H1 (cell line): ENCODE measurements at places on chromosomes 12 and 14. TPM values are rescaled to one million over a fixed set of nuclear protein-coding genes. Genes with fewer than 3 reads are reported as not detected.

DNA sequence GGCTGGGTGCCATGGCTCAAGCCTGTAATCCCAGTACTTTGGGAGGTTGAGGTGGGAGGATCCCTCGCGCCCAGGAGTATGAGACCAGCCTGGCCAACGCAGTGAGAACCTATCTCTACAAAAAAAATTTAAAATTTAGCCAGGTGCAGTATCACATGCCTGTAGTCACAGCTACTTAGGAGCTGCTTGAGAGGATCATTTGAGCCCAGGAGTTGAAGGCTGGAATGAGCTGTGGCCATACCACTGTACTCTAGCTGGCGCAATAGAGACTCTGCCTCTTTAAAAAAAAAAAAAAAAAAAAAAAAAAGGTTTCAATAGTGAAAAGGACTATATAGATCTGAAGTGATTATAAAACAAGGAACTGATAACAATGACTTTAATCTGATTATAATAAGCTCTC lies 13.5 kb downstream of the PSMA3 start:
- H3K4me1 ChIP-seq: no peaks in the 10 kb centered on the region
- H3K27ac ChIP-seq: no peak overlapping the region
- H3K27me3 ChIP-seq: no peaks in the 10 kb centered on the region

Gene TAS2R20
- total RNA-seq: 0.54 and 0.71 TPM in 2 replicates

GRCh38 chr12:639566-639965 lies 23.7 kb downstream of the NINJ2 start:
- no peaks in the 10 kb centered on the region for H3K36me3 ChIP-seq
- H3K27ac ChIP-seq: no peak overlapping the region
- H3K27me3 ChIP-seq: no peaks in the 10 kb centered on the region
- no peak for DNase-seq

GRCh38 chr14:63662776-63663175 lies 21.1 kb upstream of the WDR89 start:
- DNase-seq: no peak
- H3K4me1 ChIP-seq: no peaks in the 10 kb centered on the region
- no peak overlapping the region for H3K4me3 ChIP-seq
- no peak overlapping the region for H3K27ac ChIP-seq

DNA sequence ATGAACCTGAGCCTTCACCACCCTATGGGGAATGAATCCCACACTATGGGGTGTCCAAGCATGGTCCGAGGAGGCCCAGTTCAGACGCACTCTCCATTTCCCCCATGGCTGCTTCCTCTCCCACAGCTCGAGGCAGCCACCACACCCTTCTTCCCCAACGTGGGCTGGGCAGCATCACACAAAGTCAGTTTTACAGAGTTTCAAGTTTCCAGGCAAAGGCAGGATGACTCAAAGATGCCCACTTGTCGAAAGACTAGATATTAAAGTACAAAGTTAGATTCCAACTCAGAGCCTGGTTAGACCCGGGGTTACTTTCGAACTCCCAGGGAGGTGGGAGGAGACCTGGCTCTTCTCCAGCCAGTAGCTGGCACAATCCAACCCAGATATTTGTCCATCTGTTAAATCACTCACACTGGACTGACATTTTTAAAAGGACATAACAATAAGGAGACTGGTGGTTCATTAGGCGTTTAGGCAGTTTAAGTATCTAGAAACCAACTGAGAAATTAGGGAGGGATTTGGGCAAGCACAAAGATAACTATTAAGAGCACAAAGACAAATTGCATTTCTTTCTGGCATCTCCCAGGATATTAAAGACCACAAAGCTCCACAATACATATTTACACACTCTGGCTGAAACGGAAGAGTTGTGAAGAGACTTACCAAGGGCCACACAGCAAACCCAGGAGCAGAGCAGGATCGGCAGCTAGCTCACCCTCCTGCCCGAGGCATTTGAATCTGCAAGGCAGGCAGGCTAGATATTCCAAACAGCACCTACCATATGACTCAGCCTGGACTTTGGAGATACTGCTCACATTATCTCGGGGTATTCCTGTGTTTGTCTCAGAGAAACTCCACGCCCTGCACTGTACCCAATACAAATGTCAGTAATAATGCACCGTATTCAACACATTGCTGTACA lies 34.8 kb downstream of the TMCC3 start:
- H3K4me1 ChIP-seq: peaks cover 4% of the 10 kb centered on the region; the same call in 1 of the 2 replicates
- no peaks in the 10 kb centered on the region for H3K36me3 ChIP-seq
- H3K27ac ChIP-seq: no peak overlapping the region
- no peak for DNase-seq
- H3K4me3 ChIP-seq: no peak overlapping the region

Gene AHSA1
- 215 and 221 TPM in 2 replicates for total RNA-seq

Gene PGF
- total RNA-seq: 3.9 and 4.1 TPM in 2 replicates

GRCh38 chr14:90303473-90303872 lies 28.3 kb downstream of the NRDE2 start:
- no peaks in the 10 kb centered on the region for H3K36me3 ChIP-seq
- no peak overlapping the region for H3K4me3 ChIP-seq
- no peaks in the 10 kb centered on the region for H3K27me3 ChIP-seq
- H3K4me1 ChIP-seq: peaks cover 13% of the 10 kb centered on the region
- no peak overlapping the region for H3K27ac ChIP-seq
- DNase-seq: no peak

- H3K36me3 ChIP-seq: no peaks in the 10 kb centered on the region
- no peak for DNase-seq
- no peak overlapping the region for H3K4me3 ChIP-seq
- peaks cover 4% of the 10 kb centered on the region for H3K4me1 ChIP-seq
Measured at GRCh38 chr14:57732463-57733285, 133.2 kb downstream of the SLC35F4 start.

- no peaks in the 10 kb centered on the region for H3K36me3 ChIP-seq
- peaks cover 14% of the 10 kb centered on the region for H3K4me1 ChIP-seq
- no peaks in the 10 kb centered on the region for H3K27me3 ChIP-seq
- DNase-seq: no peak
- peak overlapping the region; percentile 68 for H3K27ac ChIP-seq
Measured at GRCh38 chr12:115872212-115872611, 405.3 kb downstream of the MED13L start.

DNA sequence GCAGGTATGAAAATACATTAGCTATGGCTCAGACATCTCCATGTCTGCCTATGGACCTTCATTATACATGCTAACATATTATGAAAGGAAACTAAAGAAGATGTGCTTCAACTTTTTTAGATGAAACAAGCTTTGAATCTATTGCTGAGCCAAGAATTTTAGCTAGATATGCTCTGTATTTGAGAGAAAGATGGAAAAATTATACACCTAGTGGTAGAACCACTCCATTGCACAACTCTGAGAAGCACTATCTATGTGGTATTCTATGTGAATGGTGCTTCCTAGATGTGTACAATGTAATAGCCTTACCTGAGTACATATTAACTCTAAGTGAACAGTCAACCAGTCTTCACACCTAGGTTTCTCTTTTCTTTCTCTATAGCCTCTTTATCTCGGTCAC lies 17.3 kb downstream of the EPYC start:
- H3K36me3 ChIP-seq: no peaks in the 10 kb centered on the region
- no peak for DNase-seq
- H3K27me3 ChIP-seq: peaks cover 19% of the 10 kb centered on the region
- no peak overlapping the region for H3K27ac ChIP-seq
- peaks cover 14% of the 10 kb centered on the region for H3K4me1 ChIP-seq
- H3K4me3 ChIP-seq: no peak overlapping the region

Gene DBX2
- not detected in 2 replicates for total RNA-seq

DNA sequence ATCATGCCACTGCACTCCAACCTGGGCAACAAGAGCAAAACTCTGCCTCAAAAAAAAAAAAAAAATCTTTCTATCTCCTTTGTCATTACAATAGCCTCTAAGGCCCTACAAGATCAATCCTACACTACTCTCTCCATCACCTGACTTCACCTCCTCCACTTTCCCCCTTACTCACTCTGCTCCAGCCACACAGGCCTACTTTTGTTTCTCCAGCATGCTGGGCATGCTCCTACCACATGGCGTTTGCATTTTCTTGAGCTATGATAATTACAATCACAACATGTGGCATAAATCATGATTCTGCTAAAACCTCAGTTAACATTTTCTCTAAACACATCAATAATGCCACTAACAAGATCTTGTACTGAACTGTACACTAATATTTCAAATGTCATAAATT lies 7.8 kb downstream of the PPP1R13B start:
- H3K27me3 ChIP-seq: no peaks in the 10 kb centered on the region
- no peak for DNase-seq
- no peaks in the 10 kb centered on the region for H3K4me1 ChIP-seq

DNA sequence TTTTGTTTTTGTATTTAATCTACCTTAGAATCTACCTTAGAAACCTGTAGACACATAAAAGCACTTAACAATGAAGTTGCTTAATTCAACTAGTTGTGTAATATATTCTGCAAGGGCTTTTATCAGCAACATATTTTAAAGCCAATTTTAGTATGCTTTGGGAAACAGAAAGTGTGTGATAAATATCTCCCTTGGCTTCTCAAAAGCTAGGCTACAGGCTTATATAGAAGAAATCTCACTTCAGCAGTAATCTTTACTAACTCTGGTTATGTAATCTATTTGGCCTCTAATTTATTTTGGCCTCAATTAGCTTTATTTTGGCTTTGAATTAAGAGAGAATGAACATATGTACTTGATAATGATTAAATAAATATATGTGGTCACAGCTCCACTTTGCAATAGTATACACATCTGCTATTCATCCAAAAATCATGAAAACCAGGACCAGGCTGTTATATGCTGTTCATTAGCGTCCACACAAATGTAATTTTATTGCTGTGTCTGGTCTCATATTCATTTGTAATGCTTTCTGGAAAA lies 37.2 kb downstream of the LRP6 start:
- no peak overlapping the region for H3K4me3 ChIP-seq
- H3K4me1 ChIP-seq: peaks cover 2% of the 10 kb centered on the region; the same call in 1 of the 2 replicates
- no peak overlapping the region for H3K27ac ChIP-seq

- no peak overlapping the region for H3K27ac ChIP-seq
- H3K4me1 ChIP-seq: no peaks in the 10 kb centered on the region
- H3K4me3 ChIP-seq: no peak overlapping the region
- no peaks in the 10 kb centered on the region for H3K36me3 ChIP-seq
- no peak for DNase-seq
Measured at GRCh38 chr14:100578552-100578951, 8.7 kb downstream of the BEGAIN start.

DNA sequence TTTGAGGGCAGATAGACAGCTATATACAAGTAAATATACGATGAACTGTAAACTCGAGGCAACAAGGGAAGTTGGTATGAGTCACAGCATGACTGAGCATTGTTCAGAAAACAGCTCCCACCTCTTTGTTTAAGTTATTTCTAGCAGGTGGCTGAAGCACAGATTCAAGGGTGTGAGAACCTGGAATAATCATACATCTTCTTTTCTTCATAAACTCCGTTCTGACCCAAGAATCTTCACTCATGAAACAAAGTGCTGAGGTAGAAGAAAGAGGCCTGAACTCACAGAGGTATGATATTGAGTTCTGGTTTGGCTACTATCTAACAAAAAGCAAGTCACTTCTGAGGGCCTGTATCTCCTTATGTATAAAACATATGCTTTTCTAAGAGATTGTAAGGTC lies 364.1 kb upstream of the KITLG start:
- no peak for DNase-seq

Gene CD4
- total RNA-seq: 3.2 and 3.4 TPM in 2 replicates

DNA sequence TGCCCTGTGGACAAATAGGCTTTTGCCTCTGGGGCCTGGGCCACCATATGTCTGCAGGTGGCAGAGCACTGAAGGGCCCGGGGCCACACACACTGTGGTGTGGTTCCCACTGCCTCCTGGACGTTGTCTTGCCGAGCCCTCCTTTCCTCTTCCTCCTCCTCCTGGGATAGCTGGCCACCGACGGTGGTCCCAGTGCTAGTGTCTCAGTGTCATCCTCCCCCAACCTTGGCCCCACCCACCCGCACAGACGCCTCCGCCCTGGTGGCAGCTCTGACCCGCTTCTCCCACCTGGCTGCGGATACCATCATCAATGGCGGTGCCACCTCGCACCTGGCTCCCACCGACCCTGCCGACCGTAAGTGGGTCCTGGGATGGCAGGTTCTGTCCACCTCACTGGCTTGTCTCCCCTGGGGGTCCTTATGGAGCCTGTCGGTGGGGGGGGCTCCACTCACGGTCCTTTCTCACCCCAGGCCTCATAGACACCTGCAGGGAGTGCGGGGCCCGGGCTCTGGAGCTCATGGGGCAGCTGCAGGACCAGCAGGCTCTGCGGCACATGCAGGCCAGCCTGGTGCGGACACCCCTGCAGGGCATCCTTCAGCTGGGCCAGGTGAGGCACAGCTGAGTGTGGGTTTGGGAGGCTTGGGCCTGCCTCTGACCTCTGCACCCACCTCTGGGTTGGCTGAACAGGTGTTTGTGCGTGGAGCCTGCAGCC lies 23.5 kb downstream of the HIP1R start:
- H3K27me3 ChIP-seq: no peaks in the 10 kb centered on the region
- no peak overlapping the region for H3K4me3 ChIP-seq
- H3K36me3 ChIP-seq: peaks cover 3% of the 10 kb centered on the region; the same call in 1 of the 2 replicates
- no peak for DNase-seq

Gene MYO1H
- not detected in 2 replicates for total RNA-seq

DNA sequence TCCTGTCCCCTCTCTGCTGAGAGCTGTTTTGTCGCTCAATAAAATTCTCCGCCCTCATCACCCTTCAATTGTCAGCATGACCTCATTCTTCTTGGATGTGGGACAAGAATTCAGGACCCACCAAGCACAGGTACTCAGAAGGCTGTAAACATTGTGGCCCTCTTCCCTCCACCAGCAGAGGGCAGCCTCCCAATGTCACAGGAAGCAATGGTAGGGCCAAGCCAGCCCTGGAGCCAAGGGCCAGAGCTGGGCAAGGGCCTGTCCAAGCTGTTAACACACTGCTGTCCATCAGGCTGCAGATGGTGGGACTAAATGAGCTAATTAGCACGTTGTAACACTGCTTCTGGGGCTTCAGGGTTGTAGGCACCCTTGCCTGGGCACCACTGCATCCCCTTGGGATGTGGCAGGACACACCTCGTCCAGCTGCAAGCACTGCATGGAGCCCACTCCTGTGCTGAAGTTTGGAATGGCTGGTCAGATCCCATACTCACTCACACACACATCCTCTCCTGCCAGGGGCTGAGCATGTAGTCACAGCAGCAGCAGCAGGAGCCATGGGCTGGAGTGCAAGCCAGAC lies 62.7 kb upstream of the HECTD1 start:
- DNase-seq: peak; percentile 51
- H3K4me3 ChIP-seq: no peak overlapping the region
- no peaks in the 10 kb centered on the region for H3K4me1 ChIP-seq
- no peak overlapping the region for H3K27ac ChIP-seq
- no peaks in the 10 kb centered on the region for H3K27me3 ChIP-seq

Gene RTL1
- not detected in 2 replicates for total RNA-seq
